ENCODE measurements at places on chromosomes 3 and 15. TPM values are rescaled to one million over a fixed set of nuclear protein-coding genes. Genes with fewer than 3 reads are reported as not detected.

DNA sequence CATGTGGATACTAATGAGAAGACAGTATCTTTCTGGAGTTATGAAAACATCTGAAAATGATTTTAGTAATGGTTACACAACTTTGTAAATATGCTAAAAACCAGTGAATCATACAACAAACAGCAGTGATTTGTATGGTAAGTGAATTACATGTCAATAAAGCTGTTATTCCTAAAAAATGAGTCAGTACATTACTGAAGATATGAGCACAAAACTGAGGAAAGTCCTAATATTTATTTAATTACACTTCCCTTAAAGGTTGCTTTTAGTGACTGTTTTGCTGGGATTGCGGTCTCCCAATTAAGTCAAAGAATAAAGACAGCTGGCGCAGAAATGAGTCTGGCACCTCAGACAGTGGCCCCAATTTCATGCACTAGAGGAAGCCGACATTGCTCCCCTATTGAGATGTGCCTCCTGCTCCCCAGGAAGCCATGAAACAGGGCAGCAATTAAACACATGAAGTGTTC lies 50.9 kb upstream of the FSIP1 start:
- peaks cover 57% of the 10 kb centered on the region for H3K4me1 ChIP-seq
- no peaks in the 10 kb centered on the region for H3K36me3 ChIP-seq
- no peak for DNase-seq
- no peak overlapping the region for H3K4me3 ChIP-seq
- H3K27ac ChIP-seq: no peak overlapping the region

DNA sequence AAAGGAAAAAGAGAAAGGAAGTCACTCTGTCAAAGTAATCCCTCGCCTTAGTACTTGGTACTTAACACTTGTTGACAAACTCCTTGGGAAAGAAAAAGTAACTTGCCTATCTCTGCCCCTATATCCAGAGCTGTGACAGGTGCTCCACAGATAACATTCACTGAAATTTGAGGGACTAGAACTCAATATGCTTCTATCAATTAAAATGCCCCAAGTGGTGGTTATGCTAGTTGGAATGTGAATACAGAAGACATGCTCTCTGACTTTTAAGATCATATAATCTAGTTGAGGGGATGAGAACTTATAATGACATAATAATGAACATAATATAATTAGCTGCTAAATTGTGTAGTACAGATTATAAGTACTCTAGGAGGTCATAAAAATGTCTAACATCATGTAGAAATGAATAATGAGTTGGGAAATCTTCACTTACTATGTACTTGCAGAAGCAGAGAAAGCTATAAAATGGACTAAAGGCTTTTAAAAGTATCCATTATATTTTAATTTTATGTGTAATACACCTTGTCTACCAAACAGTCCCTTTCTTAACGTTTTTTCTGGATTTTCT lies 153.1 kb upstream of the CCDC54 start:
- no peak overlapping the region for H3K27ac ChIP-seq
- H3K4me1 ChIP-seq: no peaks in the 10 kb centered on the region
- no peak overlapping the region for H3K4me3 ChIP-seq
- H3K27me3 ChIP-seq: no peaks in the 10 kb centered on the region

GRCh38 chr3:134332344-134332743 lies 41.9 kb downstream of the AMOTL2 start:
- no peaks in the 10 kb centered on the region for H3K36me3 ChIP-seq
- no peak overlapping the region for H3K4me3 ChIP-seq
- H3K4me1 ChIP-seq: peaks cover 54% of the 10 kb centered on the region
- H3K27ac ChIP-seq: no peak overlapping the region
- H3K27me3 ChIP-seq: no peaks in the 10 kb centered on the region
- DNase-seq: no peak

ZBTB47 gene
- 0.48 TPM for polyA plus RNA-seq

GRCh38 chr3:55423782-55424181 lies 63.3 kb downstream of the WNT5A start:
- no peak overlapping the region for H3K27ac ChIP-seq
- no peak overlapping the region for H3K4me3 ChIP-seq
- no peaks in the 10 kb centered on the region for H3K36me3 ChIP-seq
- no peaks in the 10 kb centered on the region for H3K27me3 ChIP-seq
- H3K4me1 ChIP-seq: no peaks in the 10 kb centered on the region

GRCh38 chr3:83122774-83123350 lies 1361.4 kb upstream of the GBE1 start:
- no peak overlapping the region for H3K4me3 ChIP-seq
- H3K4me1 ChIP-seq: no peaks in the 10 kb centered on the region
- DNase-seq: no peak
- H3K27ac ChIP-seq: no peak overlapping the region

- peak overlapping the region; percentile 80 for H3K27ac ChIP-seq
- no peaks in the 10 kb centered on the region for H3K27me3 ChIP-seq
- no peak overlapping the region for H3K4me3 ChIP-seq
These were observed 67.0 kb upstream of the SLC25A26 start for GRCh38 chr3:66153481-66154443.

TRIM42 gene
- polyA plus RNA-seq: not detected

CERS3 gene
- polyA plus RNA-seq: 1.8 TPM

DNA sequence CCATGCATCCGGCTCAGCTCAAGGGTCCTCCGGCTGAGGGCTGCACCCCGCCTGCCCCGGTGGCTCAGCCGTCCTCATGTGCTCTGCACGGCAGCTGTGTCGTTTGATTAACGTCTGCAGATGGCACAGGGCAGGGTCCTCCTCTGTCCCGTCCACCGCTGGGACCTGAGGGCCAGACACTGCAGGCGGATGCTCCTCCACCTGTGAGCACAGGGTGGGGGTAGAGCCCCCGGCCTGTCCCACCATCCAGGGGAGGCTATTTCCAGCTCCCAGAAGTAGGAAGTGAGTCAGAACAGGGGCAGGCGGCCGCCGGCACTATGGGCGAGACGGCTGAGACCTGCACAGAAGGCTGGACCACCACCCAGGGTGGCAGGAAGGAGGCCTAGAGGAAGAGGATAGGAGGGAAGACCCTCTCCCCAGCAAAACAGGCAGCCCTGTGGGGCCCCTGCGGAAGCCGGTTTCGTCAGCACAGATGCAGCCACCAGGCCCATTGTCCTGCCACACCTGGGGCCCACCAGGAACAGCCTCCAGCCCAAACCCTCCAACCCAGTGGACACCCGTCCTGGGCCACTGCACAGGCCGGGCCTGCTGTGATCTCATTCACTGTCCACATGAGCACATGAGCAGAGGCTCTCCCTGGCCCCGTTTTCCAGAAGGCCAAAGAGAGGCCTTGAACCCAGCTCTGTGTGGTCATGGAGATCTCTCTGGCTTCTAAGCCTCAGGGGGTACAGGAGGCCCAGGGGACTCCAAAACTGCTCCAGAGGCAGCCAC lies 12.6 kb upstream of the PLXND1 start:
- H3K36me3 ChIP-seq: no peaks in the 10 kb centered on the region
- no peak overlapping the region for H3K4me3 ChIP-seq
- no peak overlapping the region for H3K27ac ChIP-seq

GOLGA6L4 gene
- polyA plus RNA-seq: 3.1 TPM

STARD5 gene
- polyA plus RNA-seq: 3.8 TPM

DNA sequence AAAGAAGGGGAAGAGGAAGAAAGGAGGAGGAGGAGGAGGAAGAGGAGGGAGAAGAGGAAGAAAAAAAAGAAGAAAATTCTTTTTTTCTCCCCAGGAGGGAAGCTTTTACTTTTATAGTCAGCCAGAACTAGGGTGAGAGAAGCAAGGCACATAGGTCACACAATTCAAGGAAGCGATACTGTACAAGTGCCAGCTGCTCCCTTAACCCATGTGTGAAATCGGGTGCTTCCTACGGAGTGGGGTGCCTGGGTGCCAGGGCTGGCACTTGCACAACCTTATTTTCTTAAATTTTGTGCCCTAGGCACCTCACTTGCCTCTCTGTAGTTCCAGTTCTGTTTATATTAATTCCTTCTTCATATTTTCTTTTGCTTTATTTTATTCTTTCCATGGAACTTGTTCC lies 150.4 kb downstream of the LIPC start:
- H3K27ac ChIP-seq: no peak overlapping the region
- no peak for DNase-seq
- H3K36me3 ChIP-seq: no peaks in the 10 kb centered on the region
- H3K27me3 ChIP-seq: no peaks in the 10 kb centered on the region
- no peaks in the 10 kb centered on the region for H3K4me1 ChIP-seq

DNA sequence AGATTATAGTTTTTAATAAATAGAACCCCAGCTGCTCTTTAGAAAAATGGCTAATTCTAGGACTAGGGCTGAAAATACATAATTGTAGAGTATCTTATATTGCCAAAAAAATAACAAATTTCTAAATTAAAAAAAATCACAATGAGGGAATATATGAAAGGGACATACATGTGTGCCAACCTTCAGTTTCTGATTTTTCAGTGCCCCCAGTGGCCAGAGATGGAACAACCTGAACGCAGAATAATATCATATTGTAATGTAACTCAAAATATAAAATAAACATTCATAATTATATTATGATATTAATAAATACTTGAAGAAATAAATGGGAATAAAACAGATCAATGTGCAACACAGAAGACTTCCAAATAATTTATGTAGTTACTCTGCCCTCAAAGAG lies 460.5 kb downstream of the ZNF385D start:
- no peaks in the 10 kb centered on the region for H3K4me1 ChIP-seq
- H3K36me3 ChIP-seq: no peaks in the 10 kb centered on the region
- peak; percentile 4 for DNase-seq
- no peak overlapping the region for H3K27ac ChIP-seq

DNA sequence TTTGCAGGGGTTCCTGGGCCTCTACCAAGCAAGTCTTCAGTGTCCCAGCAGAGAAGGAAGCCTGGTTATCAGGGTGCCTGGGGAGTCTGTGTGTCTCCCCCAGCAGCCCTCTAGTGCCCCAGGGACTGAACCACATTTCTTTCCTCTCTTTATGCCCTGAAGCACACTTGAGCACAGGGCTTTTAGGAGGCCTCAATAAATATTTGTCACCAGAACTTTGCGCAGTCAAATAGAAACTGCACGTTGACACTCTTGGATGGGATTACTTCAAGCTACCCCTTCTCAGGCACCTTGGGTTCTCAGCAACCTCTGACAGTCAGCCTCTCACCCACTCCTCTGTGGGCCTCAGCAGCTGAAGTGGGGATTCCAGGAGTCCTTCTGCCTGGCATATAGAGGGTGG lies 226.6 kb upstream of the HES1 start:
- DNase-seq: no peak
- no peak overlapping the region for H3K27ac ChIP-seq
- H3K4me1 ChIP-seq: peaks cover 14% of the 10 kb centered on the region
- H3K27me3 ChIP-seq: no peaks in the 10 kb centered on the region
- H3K36me3 ChIP-seq: no peaks in the 10 kb centered on the region
- no peak overlapping the region for H3K4me3 ChIP-seq

GRCh38 chr3:85007195-85008094 lies 48.7 kb downstream of the CADM2 start:
- H3K4me3 ChIP-seq: no peak overlapping the region
- no peaks in the 10 kb centered on the region for H3K27me3 ChIP-seq
- no peak overlapping the region for H3K27ac ChIP-seq
- DNase-seq: no peak

TRH gene
- 0.10 TPM for polyA plus RNA-seq

DNA sequence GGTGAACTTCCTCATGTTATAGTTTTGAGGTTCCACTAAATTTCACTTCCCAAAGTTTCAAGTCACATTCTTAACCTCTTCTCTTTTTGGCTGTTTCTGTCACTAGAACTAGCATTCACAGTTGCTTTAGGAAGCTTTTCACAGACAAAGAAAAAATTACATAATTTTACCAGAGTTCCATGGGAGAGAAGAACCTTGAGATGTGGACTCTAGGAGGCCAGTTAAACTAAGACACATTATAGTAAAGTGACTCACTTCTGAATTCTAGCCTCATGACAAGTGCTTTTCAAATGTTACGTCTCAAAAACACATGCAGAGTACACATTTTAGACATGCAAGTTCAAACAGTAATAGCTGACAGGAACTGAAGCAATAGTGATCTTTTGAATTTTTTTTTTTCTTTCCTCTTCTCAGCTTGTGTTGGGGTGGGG lies 39.9 kb upstream of the LRTM1 start:
- H3K27ac ChIP-seq: no peak overlapping the region
- no peak for DNase-seq
- H3K27me3 ChIP-seq: no peaks in the 10 kb centered on the region
- peaks cover 5% of the 10 kb centered on the region for H3K4me1 ChIP-seq

GRCh38 chr15:88513195-88513594 lies 33.3 kb downstream of the DET1 start:
- no peaks in the 10 kb centered on the region for H3K36me3 ChIP-seq
- H3K4me1 ChIP-seq: no peaks in the 10 kb centered on the region
- no peak overlapping the region for H3K27ac ChIP-seq
- H3K27me3 ChIP-seq: no peaks in the 10 kb centered on the region

- peaks cover 48% of the 10 kb centered on the region for H3K4me1 ChIP-seq
- DNase-seq: no peak
- no peak overlapping the region for H3K4me3 ChIP-seq
- no peaks in the 10 kb centered on the region for H3K27me3 ChIP-seq
- no peak overlapping the region for H3K27ac ChIP-seq
These were observed 11.4 kb downstream of the SPRED1 start for GRCh38 chr15:38263996-38264395.

DNA sequence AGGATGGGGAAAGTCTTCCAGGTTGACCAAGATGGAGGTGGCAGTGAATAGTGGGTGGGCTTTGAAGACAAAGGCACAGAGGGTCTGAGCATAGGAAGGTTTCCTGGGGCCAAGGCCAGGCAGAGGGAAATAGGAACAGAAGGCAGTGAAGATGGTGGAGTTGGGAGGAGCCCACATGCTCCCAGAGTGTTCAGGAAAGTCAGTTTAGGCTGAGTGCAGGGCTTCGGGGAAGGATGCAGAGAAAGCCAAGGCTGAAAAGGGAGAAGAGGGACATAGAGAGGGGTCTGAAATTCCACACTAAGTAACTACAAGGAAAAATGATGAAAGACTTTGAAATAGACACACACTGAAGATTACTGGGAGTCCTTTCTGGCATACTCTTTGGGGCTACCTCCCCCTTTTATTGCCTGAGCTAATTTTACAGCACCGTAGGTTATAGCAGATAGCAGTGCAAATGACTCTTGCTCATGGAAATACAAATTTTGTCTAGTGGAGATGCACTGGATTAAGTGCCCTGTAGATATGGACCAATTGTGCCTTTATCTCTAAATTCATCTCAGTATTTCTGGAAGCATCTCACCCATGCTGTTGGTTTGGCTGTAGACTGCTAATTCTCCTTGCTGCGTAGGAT lies 3.8 kb downstream of the CX3CR1 start:
- no peaks in the 10 kb centered on the region for H3K4me1 ChIP-seq
- no peak overlapping the region for H3K27ac ChIP-seq
- H3K27me3 ChIP-seq: no peaks in the 10 kb centered on the region
- no peaks in the 10 kb centered on the region for H3K36me3 ChIP-seq
- DNase-seq: no peak
- no peak overlapping the region for H3K4me3 ChIP-seq

EXD1 gene
- polyA plus RNA-seq: not detected

CCDC14 gene
- 52.5 TPM for polyA plus RNA-seq

- no peaks in the 10 kb centered on the region for H3K27me3 ChIP-seq
- peak overlapping the region; percentile 6 for H3K27ac ChIP-seq
- no peak for DNase-seq
- H3K4me3 ChIP-seq: no peak overlapping the region
These were observed 32.1 kb upstream of the C3orf38 start for GRCh38 chr3:88117683-88118082.

- no peaks in the 10 kb centered on the region for H3K27me3 ChIP-seq
- H3K4me3 ChIP-seq: no peak overlapping the region
- H3K36me3 ChIP-seq: no peaks in the 10 kb centered on the region
These were observed 132.0 kb upstream of the IL12A start for GRCh38 chr3:159856590-159857104.

C3orf85 gene
- not detected for polyA plus RNA-seq

- no peak overlapping the region for H3K27ac ChIP-seq
- no peak overlapping the region for H3K4me3 ChIP-seq
- peak; percentile 74 for DNase-seq
- H3K27me3 ChIP-seq: no peaks in the 10 kb centered on the region
- no peaks in the 10 kb centered on the region for H3K4me1 ChIP-seq
- H3K36me3 ChIP-seq: no peaks in the 10 kb centered on the region
These were observed 62.8 kb upstream of the MEX3B start for GRCh38 chr15:82108489-82109078.

Measured in GM23338 (cell line).